Germinal center (tissue), 1 donor: ENCODE measurements at places on chromosomes 2 and 18.

DNA sequence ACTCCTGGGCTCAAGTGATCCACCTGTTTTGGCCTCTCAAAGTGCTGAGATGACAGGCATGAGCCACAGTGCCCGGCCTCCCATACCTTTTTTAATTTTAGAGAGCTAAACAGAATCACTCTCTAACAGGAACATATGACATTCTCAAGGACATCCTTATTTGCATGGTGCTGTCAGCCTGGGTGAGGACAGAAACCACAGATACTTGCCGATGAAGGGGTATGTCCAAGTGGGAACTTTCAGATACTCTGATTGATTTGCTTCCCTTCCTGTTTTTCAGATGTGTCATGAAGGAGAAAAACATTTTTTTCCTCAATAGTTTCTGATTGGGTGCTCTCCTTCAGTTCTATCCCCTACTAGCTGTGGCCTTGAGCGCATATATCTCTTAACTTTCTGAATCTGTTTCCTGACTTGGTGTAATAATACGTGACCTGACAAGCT, 49.6 kb downstream of the MYO3B start:
- no peak for DNase-seq

GRCh38 chr2:167987558-167987957, 259.8 kb downstream of the STK39 start:
- no peak for DNase-seq

DNA sequence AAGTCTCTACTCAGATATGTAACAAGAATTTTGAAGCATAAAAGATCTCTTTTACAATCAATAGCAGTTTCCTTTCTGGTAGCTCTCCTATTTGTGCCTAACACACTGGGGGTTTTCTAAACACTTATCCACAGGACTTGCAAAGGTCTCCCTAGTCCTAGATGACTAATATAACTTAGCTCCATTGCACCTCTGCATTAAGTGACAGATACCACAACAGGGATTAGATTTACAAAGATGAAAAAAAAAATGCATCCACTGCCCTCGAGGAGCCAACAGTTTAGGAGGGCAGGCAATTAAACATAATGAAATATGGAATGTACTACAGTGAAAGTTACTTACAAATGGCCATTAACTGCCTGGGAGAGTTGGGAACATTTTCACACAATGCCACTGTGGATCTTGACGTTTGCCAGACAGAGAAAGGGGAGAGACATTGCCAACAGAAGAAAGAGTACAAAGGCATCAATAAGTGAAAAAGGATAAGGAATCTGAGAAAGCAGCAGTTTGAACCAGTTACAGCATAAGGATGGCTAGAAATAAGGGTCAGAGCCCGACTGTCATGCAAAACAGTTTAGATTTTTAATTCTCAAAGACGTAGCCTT, 14.3 kb downstream of the PPP3R1 start:
- DNase-seq: no peak

GRCh38 chr18:38690626-38691025, 1125.0 kb upstream of the CELF4 start:
- DNase-seq: no peak

GRCh38 chr18:69686861-69687260, 260.8 kb downstream of the CD226 start:
- no peak for DNase-seq

DNA sequence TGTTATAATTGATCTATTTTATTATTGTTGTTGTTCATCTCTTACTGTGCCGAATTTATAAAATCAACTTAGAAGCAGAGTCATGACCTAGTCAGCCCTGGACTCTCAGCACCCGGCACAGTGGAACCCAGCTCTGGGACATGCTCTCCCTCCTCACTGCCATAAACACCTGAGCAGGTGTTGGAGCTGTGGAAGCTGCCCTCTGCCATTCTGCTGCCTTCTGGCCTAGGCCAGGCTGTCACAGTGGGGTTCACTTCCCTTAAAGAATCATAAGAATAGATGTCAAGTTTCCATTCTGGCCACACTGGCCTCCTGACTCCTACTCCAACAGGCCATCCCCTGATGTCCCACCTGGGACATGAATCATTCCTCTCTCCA, 192.2 kb downstream of the ZFP36L2 start:
- no peak for DNase-seq

DNA sequence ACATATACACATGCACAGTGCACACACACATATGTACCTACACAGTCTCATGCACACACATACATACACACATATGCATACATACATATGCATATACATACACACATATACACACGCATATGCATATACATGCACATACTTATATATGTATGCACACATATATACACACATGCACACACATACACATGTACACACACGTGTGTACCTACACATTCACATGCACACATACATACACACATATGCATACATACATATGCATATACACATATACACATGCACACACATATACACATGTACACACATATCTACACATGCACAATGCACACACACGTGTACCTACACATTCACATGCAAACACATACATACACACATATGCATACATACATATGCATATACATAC, 100.3 kb upstream of the TWIST2 start:
- DNase-seq: no peak

DNA sequence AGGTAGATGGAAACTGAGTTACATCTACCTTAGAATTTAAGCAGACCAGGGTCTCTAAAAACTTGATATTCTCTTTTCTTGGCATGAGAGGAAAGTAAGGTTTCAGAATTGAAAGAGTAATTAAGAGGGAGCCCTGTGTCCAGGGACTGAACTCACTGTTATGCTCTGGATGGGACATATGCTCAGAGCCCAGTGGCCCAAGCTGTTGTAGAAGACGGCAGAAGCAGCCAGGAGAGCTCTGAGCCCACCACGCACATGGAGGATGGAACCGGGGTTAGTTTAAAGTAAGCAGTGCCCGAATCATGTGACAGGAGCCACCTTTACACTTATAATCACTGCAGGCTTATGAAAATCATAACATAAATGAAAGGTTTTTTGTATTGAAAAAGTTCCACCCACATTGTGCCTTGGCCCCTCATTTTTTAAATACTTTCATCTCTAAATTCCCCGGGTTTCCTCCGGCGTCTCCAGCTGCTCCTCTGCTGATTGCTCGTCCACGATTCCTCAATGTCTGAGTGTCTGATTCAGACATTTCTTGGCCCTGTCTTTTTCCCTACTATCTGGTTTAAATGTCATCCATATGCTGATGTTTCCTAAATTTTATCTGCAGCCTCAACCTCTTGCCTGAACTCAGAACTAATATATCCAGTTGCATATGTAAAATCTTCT, 36.1 kb upstream of the SPTBN1 start:
- DNase-seq: no peak

DNA sequence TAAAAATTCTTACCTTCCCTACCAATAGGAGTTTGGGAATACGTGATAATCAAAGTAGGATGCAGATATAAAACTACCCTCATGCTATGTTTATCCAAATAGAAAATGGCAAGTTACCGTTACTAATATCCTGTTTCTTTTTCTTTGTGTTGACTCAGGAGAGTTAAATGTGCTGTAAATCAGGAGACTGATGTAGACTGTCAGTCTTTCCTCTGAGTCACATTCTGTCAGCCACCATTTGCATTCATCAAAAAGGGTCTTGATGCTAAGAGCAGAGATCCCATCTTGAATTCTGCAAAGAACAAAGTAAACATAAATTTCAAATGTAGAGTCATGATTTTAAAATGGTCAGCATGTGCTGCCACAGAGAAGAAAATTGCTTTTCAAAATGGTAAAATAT, 712.8 kb downstream of the SOCS6 start:
- DNase-seq: no peak

DNA sequence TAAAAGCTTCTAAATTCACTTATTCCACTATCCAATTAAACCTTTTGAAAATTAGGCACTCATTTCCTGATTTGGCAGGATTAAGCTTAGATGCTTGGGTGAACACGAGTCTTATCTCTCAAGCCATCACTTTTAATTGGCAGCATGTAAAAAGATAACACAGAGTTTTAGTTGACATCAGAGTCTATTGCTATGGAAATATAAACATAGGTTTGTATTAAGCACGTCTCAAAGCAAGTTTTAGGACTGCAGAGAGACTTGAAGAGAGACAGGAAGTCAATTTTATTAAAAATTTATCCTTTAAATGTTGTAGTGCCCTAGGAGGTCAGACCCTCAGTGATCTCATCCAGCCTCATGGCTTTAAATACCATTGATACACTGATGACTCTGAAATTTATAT, 5.6 kb downstream of the RBKS start:
- no peak for DNase-seq

GRCh38 chr18:50647237-50647636, 87.3 kb downstream of the MAPK4 start:
- no peak for DNase-seq

GRCh38 chr2:111149882-111150455, 29.3 kb downstream of the BCL2L11 start:
- DNase-seq: no peak

DNA sequence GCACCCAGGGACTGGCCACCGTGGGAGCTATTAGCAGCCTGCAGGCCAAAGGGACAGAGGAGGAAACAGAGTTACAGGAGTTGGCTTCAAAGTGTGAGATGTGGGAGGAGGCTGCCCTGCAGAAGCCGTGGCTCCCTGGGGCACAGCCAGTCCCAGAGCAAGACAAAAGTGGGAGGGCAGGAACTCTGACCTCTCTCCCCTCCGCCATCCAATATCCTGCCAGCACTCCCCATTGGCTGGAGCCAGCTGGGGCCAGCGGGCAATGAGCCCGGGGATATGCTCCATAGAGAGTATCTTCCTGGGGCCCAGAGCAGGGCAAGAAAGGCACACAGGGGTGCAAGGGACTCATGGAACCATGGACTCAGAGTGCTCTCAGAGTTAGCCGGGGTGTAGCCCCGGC, 143.1 kb downstream of the INHBB start:
- no peak for DNase-seq

DNA sequence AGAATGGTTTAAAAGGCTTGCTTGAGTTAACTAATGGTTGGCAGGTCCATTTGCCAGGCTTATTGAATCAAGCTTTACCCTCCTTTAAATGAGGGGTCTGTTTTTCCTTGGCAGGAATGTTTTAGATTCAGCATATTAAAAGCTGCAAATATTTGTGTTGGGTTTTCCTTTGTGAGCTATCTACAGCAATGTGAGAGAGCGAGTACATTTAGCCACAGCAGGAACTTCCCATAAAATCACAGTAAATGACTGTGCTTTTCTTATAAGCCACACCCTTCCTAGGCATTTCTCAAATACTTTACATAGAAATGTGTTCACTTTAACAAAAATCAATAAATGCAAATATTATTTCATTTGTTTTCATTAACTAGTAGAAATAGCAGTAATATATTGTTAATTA, 23.9 kb downstream of the CALCRL start:
- no peak for DNase-seq

DNA sequence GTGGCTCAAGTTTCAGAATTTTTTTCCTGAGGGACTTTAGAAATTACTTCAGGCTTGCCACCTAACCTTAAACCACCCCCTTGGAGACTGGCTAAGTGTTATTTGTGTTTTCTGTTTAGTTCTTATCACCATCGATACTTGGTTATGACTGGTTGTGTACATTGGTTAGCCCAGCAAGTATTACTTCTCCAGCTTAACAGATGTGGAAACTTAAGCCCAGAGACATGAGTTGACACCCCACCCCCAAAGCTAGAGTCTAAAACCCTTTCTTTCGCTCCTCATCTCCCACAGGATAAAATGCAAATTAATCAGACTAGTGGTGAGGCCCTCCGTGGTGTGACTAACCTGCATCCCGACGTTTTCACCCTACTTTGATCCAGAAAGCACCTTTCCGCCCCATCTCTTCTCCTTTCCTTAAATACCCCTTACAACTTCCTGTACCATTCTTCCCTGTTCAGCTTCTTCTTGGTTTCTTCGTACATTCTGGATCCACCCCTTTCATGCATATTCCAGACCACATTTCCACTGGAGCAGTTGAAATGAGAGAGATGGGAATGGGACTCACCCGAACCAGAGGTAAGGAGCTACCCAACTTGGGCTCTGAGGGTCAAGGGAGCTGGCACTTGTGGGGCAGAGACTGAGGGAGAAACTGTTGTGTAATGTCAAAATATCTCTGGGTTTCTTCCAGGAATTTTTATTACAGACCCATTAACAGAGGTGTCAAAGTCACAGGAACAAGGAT, 819 bp upstream of the MAP3K2 start:
- no peak for DNase-seq

DNA sequence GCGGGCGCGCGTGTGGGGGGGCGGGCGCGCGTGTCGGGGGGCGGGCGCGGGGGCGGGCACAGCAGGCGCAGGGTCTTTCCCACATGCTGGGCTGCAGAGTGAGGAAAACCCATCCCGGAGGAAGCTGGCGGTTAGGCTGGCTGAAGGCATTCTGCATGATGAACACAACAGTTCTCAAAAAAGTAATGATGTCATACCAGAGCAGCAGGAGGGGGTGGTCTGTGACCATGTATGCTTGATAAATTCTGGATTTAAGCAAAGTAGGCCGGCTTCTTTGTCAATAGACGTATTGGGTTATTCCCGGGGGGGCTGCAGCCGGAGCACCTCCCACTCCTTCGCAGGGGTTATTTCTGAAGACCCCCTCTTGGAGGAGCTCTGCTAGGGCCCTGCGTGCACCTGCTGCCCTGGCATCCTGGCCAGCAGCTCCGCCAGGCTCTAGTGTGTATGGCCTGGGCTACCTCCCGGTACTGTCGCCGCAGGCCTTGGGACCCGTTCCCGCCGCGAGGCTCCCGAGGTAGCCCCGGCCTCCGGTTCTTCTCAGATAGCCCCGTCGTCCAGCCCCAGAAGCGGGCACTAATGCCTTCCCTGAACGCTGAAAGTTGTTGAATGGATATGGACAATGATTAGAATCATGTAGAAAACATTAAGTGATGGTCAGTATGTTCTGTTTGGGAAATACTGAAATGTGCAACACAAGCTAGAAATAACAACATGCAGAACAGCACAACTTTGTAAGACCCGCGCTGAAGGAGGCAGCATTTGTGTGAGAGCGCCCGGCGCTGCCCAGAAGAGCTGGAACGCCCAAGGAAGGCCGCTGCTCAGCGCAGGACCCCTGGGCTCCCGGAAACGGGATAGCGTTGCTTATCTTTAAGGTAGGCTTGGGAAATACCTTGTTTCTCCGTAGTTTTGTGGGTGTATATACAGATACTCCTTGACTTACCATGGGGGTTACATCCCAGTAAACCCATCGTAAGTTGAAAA, 101.4 kb upstream of the RAB6C start:
- no peak for DNase-seq
